ENCODE measurements at places on chromosomes 4 and X.

DNA sequence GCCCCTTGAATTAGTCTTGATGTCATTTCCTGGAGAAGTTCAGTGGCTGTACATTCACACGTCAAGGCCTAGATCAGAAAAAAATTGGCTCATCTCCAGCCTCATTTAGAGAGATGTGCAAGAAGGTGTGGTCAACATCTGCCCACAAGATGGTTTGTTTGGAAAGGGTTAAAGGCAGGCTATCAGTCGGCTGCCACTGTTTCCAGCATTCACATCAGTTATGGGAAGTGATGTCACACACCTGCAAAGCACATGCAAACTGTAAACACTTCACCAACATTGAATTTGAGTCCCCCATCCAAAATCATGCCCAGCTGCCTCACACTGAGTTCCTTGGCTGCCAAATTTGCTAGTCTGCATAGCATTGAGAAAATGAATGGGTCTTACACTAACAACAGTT lies 498.3 kb upstream of the INTU start:
- DNase-seq, result no peak

DNA sequence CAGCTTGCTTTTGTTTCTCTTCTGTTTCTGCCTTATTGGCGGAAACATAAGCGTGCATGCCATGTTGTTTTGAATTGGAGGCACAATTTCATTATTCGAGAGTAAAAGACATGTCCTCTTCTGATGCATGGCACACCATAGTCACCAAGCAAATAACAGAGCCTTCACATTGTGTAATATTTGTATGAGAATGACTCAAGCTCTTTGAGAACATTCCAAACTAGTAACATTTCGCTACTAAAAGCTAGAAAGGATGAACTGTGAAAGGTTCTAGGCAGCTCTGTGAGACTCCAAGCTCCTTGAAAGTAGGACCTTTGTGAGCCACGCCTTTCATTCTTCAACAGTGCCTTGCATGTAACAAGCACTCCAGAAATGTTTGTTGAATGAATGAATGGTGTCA lies 9.2 kb upstream of the ANXA3 start:
- DNase-seq, result no peak

DNA sequence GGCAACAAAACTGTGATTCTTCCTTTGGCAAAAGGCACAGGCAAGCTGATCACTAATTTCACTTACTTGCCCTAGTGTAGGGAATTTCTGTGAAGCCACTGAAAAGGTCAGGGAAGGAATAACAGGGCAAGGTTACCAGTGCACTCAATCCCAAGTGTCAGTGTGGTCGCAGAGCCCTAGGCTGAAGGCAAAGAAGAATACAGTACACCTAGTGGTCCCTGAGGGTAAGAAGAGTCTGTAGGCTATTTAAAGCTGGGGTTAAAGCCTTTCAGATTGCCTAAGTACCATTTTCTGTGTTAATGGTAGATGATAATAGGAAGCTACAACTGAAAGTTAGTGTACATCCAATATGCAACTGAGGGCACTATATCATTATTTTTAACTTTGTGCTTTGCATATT lies 173.6 kb upstream of the NRK start:
- no peak for DNase-seq

DNA sequence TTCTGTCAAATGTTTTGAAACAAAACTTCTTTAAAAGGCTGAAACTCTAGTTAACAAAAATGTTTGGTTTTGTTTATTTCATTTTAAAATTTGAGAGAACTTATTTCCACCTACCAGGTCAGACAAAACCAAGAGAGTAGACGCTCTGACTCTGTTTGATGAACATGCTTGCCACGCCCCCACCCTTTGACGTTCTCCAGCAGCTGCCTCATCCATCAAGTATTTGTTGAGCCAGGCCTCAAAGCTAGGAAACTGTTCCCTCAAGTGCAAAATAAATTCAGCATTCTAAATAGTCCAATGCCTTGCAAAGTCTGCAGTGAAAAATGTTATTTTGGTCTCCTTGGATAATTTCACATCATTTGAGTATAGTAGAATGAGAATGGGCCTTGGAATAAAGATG lies 121.6 kb downstream of the GUCY2F start:
- DNase-seq, result no peak

- no peak for DNase-seq
Observed at GRCh38 chrX:18575744-18576143, 96.2 kb downstream of the RS1 start.

DNA sequence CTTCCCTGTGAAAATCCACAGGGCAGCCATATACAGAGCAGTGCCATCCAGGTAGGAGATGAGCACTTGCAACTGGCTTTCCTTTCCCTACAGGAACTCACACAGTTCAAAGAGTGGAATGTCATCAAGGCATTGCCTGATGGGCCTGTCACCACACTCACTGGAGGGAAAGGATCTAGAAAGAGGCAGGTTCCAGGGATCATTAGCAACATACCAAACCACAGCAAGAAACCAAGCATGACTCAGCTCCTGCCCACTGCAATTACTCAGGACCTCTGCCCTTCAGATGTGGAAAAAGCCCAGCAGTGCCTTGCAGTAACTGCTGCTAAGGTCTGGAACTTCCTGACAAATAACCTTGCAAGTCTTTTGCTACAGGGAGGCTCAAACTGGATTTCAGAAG lies 101.2 kb downstream of the ZNF674 start:
- DNase-seq, result no peak

DNA sequence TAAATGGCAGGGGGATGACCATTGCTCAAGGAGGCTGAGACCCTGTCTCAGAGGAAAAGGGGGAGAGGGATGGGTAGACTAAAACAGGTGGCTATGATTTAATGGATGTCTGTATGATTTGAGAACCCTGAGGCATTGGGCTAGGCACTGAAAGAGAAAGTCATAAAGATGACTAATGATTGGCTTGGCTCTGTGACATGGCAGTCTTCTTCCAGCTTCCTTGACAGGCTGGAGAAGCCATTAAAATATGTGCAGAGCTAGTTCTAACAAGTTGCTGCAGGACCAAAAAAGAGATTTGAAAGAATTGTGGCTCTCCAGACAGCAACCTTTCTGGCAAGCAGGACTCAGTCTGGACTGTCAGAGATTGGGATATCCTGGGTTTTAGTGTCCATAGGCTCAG lies 53.6 kb downstream of the AMER1 start:
- no peak for DNase-seq

DNA sequence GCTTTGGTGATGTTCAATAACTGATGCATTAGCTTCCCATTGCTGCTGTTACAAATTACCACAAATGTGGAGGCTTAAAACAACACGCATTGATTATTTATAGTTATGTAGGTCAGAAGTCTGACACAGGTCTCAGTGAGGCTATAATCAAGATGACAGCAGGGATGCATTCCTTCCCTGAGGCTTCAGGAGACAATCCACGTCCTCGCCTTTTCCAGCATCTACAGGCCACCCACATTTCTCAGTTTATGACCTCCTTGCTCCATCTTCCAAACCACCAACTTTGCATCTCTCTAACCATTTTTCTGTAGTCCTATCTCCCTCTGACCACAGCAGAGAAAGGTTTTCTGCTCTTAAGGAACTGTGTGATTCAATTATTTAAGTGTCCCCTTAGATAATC lies 92.5 kb downstream of the GASK1B start:
- DNase-seq, result no peak

DNA sequence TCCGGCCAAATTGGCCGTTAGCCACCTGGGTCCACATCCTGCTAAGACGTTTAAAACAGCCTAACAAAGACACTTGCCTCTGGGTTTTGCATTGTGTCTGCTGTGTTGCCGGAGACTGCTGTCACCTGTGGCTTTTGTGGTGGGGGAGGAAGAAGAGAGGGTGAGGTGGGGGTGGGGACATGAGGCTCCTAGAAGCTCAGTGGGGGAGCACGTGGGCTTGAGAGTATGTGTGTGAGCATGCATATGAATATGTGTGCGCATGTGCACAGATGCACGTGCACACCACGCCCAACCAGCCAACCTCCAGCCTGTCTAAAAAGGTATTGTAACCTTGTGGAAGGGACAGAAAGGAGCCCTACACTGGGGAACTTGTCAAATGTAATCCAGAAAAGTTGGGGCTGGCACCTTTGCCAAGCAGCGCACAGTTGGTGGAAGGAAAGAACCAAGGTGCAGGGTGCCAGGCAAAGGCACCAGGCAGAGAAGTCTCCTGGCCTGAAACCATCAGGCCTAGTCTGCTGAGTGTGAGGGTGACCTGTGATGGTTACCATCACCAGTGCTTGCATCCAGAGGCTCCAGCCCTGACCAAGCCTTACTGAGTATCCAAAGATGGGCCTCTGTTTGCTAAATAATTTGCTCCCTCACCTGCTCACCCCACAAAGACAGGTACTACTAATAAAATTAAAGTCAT lies 10.1 kb upstream of the SASH3 start:
- DNase-seq, result no peak

- DNase-seq, result no peak
Observed at GRCh38 chr4:110544594-110544993, 68.6 kb downstream of the ENPEP start.

DNA sequence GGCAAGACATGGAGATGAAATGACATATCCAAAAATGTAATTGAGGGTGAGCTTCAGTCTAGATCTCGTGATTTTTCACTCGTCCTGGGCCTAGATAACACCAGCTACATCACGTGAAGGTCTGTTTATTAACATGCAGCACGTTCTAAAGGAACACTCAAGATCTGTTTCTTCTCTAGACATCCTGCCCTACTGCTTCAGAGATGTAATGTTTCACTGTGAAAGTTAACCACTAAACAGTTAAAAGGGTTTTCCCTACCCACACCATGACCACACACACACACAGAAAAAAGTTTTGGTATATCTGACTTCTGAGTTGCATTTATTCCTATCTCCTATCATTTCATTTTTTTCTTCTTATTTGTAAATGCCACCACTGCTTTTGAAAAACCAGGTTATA lies 52.3 kb upstream of the SMIM31 start:
- no peak for DNase-seq

DNA sequence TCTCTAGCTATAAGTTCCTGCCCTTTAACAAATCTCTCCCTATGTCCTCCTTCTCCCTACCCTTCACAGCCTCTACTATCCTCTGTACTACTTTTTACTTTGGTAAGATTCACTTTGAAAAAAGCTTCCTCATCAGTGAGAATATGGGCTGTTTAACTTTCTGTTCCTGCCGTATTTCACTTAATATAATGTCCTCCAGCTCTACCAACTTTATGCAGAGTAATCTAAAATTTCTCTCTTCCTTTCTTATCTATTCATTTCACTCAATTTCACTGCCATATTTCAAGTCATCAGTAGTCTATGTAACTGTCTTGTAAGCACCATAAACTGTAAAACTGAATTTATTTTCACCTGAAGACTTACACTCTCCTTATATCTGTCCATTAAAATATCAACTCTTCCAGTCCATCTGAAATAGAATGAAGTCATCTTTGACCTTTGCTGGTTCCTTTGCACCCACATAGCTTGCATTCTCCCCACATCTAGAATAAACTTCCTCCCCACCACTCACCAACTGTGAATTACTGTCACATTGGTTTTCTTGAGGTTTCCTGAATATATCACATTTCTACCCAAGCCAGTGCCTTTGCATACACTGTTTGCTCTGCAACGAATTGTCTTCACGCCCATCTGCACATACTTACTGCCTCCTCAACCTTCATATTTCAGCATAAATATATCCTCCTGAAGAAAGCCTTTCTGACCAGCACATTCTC lies 54.6 kb downstream of the ARAP2 start:
- no peak for DNase-seq

DNA sequence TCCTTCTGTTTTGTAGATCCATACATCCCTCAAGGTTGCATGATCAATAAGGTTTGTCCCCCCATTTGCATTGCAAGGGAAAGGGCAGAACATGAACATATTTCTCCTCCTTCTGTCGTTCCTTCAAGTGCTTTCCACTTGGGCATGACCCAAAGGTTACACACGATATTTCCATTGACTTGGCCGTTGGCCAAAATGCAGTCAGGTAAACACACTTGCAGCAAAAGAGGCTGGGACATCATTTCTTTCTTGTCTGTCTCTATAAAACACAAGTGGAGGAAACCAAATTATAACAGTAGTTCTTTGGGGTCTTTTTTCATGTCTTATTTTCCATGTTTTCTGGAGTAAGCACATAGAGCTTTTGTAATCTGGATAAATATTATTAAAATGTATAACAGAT lies 156.1 kb downstream of the FRAS1 start:
- DNase-seq, result no peak

Measured in head of caudate nucleus (tissue), 42 donors.